ENCODE measurements at places on chromosomes 1 and 21.

GRCh38 chr1:201169203-201169602 is 14.9 kb upstream of the TMEM9 start:
- DNase-seq: no peak

DNA sequence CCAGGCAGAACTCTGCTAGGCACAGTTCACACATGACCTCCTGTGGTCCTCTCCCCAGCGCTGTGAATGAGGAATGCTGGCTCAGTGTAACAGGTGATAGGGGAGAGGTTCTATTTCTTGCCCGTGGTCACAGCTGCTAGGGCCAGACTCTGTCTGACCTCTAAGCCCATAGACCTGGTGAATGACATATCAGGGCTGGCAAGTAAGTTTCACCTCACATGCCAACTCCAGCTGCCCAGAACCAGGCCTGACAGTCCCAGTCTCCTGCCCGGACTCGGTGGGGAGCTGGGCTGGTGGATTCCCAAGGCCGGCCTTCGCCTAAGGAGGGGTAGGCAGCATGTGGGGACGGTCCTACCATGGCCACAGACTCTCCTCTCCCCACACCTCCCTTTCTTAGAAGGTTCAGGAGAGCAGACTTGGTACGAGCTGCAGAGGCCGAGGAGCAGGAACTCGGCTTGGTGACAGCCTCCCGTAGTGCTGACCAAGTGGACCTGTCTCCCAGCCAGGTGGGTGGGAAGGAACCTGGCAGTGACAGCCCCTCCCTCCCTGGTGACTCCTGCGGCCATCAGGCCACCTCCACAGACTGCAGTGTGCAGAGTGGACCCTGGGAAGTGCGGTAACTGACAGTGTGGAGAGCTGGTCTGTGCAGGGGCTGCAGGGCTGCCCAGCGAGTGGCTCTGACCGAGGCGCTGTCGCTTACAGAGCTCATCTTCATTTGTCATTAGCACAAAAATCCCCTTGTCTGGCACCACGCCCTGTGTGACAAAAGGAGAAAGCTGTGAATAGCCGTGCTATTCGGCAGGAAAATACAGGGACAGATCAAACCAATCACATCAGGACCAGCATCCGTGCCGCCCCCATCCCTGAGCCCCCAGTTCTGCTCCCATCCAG is 74.6 kb downstream of the SCCPDH start:
- DNase-seq: no peak

DNA sequence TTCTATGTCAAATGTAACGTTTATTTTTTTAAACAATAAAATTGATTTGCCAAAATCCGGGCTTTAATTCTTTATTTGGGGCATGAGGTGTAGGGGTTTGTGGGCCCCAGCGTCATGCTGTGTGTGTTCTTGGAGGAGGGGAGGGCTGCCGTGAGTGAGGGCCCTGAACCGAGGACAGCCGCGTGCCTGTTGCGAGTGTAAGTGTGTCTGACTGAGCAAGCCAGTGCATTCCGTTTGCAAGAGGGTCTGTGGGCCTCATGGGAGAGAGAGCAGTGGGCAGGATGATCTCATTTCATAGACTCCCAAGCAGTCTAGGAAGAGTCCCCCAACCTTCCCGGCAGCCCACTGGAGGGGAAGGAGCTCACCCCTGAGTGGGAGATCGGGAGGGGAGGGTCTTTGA is 21.4 kb upstream of the SPSB1 start:
- no peak for DNase-seq

DNA sequence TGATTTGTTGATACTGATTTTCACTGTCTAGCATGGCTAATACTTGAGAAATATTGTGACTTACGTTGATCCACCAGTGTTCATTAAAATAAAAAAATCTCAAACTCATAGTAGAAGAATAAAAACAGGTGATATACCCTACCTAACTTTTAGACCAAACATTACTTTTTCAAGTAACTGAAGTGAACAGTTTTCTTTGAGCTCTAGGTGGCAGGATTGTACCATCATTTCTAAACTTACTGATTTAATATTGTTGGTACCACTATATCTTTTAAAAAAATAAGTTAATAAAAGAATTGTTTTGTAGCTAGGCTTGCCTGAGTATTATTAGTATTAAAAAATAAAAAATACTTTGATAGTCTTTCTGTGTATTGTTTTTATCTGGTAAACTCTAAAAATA is 21.5 kb downstream of the CDC73 start:
- no peak for DNase-seq

DNA sequence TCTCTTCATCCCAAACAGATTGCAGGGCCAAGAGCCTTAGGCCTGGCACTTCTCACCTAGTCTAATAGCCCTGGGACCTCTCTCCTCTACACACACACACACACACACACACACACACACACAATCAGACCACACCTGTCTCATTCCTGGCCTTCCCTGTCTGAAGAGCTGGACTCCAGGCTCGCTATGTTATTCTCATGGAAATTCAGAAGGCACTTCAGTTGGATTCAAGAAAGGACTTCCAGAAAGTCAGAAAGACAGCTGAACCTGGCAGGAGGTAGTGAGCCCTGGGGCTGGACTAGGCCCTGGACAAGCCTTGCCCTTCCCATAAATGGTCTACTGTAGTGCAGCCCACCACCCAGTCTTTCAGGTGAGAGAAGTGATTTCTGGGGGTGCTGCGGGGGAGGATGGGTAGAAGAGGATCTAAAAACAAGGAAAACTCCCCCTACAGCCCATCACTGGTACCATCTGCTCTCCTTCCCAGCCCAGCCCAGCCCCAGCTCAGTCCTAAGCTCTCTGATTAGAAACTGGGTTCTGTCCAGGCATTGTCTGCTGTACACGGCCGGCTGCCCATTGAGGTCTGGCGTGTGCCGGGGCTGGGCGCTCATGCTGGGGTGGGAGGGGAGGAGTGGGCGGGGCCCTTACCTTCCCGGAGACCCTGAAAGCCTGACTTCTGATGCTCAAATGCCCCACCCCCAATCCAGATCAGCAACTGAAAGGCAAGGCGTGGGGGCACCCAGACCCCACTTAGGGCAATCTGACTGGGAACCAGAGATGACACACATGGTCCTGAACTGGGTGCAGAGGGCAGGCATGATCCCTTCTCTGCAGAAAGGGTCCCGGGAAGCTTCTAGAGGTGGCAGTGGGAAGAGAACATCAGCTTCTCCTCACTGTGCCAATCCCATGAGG is 2.5 kb downstream of the KIF21B start:
- no peak for DNase-seq

GRCh38 chr1:53065391-53065790 is 3.4 kb downstream of the PODN start:
- no peak for DNase-seq

- no peak for DNase-seq
Observed at GRCh38 chr1:42734201-42735035, 5.6 kb downstream of the CLDN19 start.

- no peak for DNase-seq
Observed at GRCh38 chr1:116852910-116853309, 56.8 kb upstream of the PTGFRN start.
